MG63 (cell line): ENCODE measurements at places on chromosomes 11 and 22. TPM values are rescaled to one million over a fixed set of nuclear protein-coding genes. Genes with fewer than 3 reads are reported as not detected.

The DPAGT1 gene
- total RNA-seq = 7.9 and 18.4 TPM in 2 replicates

The APOL5 gene
- not detected in 2 replicates for total RNA-seq

The POTEH gene
- not detected in 2 replicates for total RNA-seq

DNA sequence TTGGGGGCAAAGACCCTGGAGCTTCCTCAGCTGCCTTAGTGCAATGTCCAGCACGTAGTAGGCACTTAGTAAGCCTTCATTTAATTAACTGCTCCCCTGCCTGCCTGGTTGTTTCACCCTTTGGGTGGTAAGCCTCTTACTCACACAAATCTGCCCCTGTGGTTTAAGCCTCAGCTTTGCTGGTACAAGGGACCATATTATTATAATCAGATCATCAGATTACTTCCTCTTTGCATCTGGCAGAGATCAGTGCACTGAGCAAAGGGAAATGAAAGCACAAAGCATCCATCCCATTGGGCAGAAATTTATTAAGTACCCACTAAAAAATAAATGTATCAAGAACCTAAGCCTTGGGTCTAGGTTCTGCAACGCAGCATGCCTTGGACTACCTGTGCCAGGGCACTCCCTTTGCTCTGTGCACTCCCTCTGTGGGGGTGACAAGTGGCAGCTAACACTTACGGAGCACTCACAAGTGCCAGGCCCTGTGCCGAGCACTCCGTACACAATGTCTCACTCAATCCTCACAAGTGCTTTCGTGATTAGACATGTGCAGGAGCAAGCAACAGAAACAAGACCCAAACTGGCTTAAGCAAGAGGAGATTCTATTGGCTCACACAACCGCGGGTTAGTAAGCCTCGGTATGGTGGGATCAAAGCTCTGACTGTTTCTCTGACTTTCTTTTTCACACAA is 34.9 kb upstream of the DAGLA start:
- DNase-seq = no peak

DNA sequence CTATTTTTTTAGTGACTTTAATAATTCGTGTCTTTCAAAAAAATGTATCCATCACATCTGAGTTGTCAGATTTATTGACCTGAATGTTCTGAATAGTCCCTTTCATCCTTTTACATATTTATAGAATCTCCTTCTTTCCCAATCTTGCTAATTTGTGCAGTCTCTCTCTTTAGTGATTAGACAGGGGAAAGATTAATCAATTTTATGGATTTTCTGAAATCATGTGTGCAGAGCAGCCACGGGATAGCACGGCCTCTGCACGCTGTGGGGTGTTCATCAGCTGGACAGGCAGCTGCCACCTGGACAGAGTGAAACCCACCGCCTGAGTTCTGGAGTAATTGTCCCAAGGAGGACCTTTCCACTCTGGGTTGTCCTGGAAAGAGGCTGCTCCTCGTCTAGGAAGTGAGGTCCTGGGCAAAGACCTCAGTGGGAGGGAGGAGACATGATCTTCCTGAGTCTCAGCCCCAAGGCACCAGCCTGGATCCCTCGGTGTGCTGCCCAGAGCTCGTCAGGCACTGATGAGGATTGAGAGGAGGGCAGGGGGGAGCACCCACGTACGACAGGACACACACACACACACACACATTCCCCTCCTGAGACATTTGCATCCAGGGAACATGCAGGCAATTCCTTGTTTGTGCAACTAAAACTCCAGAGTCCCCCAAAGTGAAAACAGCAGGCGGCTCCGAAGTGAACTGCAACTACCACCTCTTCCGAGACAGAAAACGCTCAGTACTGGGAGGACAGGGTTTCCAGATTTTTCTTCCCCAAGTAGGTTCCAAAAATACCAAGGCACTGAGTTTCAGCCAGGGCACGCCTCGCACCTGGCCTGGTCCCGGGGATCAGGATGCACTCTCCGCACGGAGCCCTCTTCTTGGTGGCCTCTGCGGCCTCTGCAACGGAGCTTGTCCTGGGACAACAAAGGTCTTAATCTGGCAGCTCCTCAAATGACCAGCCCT is 22.5 kb upstream of the KRTAP5-6 start:
- no peak for DNase-seq

DNA sequence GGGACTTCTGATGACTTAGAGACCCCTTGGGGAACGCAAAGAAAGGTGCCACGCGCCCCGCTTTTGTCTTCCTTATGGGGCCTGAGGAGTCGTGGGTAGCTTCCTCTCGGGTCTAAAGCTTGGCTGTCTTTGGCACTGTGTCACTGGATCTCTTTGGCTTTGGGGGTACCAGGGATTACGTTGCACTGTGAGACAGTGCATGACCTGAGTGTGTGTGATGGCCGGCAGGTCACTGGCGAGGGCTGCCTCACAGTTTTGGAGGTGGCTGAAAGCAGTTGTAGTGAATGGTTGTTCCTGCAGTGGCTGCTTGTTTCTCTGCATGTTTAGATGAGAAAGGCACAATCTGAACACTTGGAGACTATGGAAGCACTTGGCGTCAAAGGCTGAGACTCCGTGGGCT is 5.8 kb upstream of the ARSA start:
- DNase-seq = no peak

- no peak for DNase-seq
Measured at GRCh38 chr11:86932924-86933875, 22.0 kb downstream of the FZD4 start.
